Activated CD8-positive, alpha-beta memory T cell treated with anti-CD3 and anti-CD28 coated beads for 1 hour (primary cell): ENCODE measurements at places on chromosomes 11 and 22.
A peak's percentile ranks its signal among the peaks of the same experiment; 100 is the strongest.

DNA sequence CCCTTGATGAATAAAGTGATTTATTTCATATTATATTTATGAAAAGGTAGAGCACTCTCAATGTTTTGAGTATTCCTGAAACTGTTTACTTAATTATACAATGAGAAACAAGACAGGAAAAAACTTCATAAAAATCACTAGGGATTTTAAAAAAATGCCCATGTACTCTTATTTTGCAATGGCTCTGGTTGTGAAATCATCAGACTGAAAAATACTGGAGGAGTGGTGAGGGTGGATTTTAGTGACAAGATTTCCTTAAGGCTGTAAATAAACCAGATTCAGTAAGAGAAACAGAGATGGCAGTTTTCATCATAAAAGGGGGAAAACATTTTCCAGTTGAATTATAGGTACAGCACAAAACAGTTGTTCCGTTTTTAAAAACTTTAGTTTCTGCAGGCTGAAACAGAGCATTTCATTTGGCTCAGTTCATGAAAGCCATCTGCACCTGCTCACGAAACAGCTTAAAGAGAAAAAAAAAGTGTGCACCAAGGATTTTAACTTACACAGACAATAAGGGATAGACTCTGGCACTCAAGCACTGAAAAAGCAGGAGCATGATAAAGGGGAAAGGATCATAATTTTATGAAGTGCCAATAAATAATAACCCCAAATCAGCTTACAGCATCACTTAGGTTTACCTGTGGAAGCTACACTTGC lies 100.7 kb downstream of the MAML2 start:
- DNase-seq: no peak

DNA sequence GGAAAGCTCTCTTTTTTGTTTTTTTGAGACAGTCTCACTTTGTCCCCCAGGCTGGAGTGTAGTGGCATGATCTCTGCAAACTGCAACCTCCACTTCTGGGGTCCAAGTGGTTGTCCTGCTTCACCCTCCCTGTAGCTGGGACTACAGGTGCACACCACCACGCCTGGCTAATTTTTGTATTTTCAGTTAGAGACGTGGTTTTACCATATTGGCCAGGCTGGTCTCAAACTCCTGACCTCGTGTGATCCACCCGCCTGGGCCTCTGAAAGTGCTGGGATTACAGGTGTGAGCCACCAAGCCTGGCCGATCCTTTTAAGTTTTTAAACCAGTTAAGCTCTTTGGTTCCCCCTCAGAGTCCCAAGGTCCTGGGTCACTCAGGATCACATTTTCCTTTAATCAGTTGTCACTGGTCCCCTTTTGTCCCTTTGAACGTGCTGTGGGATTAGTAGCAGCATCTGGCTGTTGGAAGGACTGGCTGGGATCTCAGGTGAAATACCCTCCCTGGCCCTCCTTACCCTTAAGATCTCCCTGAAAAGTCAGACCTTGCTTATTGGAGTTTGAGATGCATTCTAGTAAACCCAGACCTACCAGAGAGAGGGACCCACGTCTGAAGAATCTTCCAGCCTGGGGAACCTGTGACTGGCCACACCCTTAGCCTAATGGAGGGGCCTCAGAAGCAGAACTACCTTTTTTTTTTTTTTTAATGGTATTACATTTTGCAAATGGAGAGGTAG lies 8.1 kb downstream of the MALAT1 start:
- DNase-seq: no peak

- no peak for DNase-seq
Observed at GRCh38 chr11:72146625-72147024, 11.1 kb downstream of the FOLR3 start.

GRCh38 chr22:50568626-50569025 lies 5.9 kb upstream of the SYCE3 start:
- no peak for DNase-seq

GRCh38 chr11:9527481-9528135 lies 45.9 kb upstream of the WEE1 start:
- DNase-seq: no peak

DNA sequence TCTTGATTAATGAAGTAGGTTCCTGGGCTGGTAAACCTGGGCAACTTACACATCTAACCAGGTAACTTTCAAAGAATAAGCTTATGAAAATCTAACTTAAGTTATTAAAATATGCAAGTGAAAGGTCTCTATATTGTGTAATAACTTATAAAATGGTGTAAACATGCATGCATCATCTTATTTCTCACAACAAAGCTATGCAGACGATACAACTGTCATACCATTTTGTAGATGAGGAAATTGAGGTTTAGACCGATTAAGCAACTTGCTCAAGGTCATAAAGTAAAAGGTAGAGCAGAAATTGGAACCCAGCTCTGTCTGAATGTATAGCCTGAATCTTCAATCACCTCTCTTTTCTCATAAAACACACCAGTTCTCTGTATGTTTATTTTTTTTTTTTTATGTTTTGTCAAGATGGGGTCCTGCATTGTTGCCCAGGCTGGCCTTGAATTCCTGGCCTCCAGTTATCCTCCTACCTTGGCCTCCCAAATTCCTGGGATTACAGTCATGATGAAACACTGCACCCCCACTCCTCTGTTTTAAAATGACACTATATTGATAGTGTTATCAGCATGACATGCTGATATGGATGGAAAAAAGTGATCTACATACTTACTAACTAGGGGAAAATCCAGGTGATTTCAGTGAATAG lies 109.6 kb downstream of the SGSM3 start:
- DNase-seq: no peak

DNA sequence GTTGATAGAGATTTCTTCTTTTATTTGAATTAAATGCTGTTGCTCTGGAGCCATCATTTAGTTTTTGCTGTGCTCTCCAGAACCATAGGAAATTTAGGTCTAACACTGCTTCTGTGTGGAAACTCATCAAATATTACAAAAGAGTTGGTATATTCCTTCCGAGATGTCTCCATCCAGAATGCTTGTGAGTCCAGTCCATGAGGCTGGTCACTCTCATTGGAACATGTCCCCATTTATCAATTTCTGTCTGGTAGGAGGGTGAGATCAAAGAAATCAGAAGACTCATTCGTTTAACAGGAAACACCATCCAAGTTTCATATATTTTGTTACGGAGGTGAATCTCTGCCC lies 52.4 kb upstream of the LMO2 start:
- DNase-seq: no peak

DNA sequence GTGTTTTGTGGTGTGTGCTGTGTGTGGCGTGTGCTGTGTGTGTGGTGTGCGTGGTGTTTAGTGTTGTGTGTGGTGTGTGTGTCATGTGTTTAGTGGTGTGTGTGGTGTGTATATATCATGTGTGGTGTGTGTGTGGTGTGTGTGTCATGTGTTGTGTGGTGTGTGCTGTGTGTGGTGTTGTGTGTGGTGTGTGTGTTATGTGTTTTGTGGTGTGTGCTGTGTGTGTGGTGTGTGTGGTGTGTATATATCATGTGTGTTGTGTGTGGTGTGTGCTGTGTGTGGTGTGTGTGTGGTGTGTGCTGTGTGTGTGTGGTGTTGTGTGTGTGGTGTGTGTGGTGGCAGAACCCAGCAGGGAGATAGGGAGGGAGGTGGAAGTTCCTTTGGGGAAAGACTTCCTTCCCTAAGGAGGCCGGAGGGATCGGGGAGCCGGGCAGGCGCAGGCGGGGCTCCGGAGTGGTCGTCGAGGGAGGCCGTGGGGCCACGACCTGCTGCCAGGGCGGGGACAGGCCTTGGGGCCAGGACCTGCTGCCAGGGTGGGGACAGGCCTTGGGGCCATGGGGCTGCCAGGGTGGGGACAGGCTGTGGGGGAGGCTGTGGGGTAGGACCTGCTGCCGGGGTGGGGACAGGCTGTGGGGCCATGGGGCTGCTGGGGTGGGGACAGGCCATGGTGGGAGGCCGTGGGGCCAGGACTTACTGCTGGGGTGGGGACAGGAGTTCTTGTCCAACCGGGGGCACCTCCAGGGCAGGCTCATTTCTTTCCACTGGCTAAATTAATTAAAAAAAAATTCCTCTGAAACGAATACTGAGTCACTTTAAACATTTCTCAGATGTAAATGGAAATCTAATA lies 15.2 kb downstream of the PIM3 start:
- DNase-seq: no peak

- DNase-seq: no peak
Observed at GRCh38 chr11:44029507-44029845, 18.3 kb upstream of the ACCSL start.

DNA sequence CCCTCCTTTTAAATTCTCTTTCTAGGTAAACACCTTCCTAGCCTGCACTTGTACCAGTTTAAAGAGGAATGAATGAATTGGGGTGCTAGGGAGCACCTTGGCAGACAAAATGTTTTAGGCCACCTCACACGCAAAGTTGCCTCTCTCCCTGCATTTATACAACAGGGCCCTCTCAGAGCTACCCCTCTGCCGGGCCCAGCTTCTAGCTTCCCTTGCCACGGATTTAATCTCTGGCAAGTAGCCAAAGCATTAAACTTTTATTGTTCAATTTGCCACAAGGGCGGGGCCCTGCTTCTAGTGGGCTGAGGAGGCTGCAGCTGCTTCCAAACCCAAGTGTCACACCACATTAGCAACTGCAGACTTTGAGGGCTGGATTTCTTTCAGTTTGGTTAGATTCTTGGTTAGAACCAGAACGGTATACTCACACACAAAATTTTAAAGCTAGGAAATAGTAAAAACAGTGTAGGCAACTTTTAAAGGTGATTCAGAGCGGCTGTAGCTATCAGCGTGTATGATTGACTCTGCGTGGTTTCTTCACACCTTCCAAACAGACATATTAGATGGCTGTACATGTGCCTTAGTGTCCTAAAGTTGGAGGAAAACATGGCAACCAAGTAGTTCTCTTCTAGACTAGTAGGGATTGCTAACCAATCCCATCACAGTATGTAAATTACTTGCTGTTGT lies 6.5 kb downstream of the KREMEN1 start:
- no peak for DNase-seq

- DNase-seq: no peak
Observed at GRCh38 chr22:32327066-32327465, 30.6 kb upstream of the RFPL3 start.

DNA sequence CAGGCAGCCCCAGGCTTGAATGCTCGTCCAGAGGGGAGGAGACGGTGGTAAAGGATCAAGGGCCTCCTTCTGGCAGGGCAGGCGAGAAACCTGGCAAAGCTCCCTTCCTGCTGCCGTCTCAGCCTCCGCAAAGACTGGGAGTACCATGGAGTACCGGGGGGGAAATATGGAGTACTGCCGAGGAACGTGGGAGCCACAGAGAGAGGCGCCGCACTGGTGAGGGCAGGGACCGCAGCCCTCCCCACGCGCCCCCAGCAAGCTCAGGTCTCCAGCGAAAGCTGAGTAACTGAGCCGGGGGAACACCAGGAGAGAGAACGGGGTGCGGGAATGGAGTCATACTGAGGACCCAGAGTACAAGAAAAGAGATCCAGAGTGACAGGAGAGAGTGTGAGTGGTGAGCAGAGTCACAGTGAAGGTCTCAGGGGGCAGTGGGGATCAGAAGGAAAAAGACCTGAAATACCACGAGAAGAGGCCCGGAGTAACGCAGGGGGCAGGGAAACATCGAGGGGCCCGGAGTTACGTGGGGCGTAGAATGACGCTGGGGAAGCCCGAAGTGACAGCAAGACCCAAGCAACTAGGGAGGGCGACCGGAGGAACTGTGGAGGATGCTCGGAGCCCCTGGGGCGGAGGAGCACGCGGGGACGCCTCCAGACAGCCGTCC lies 740 bp downstream of the EML3 start:
- no peak for DNase-seq

- DNase-seq: no peak
Observed at GRCh38 chr11:18171377-18172000, 1.1 kb upstream of the MRGPRX4 start.

GRCh38 chr11:111045874-111046273 lies 199.7 kb upstream of the POU2AF2 start:
- no peak for DNase-seq

- no peak for DNase-seq
Observed at GRCh38 chr11:80383655-80384054, 942.8 kb upstream of the TENM4 start.

DNA sequence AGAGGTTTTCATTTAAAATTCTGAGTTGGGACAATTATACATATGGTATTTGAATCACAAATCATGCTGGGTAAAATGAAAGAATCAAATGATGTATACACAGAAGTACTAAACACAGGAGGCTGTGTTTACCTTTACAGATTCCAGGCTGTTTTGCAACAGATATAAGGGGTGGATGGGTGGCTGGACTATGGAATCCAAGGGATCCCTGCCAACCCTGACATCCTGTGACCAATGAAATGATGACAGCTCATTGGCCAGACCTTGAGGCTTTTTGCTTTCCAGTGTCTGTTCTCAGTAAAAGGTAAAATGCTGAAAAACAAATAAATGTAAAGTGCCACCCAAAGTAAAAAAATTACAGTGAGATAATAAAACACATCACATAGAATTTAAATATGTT lies 3.3 kb upstream of the DDI1 start:
- no peak for DNase-seq

- no peak for DNase-seq
Observed at GRCh38 chr11:23509023-23509422, 648.7 kb upstream of the CCDC179 start.

- DNase-seq: no peak
Observed at GRCh38 chr11:38169286-38169685, 1571.2 kb upstream of the RAG2 start.

DNA sequence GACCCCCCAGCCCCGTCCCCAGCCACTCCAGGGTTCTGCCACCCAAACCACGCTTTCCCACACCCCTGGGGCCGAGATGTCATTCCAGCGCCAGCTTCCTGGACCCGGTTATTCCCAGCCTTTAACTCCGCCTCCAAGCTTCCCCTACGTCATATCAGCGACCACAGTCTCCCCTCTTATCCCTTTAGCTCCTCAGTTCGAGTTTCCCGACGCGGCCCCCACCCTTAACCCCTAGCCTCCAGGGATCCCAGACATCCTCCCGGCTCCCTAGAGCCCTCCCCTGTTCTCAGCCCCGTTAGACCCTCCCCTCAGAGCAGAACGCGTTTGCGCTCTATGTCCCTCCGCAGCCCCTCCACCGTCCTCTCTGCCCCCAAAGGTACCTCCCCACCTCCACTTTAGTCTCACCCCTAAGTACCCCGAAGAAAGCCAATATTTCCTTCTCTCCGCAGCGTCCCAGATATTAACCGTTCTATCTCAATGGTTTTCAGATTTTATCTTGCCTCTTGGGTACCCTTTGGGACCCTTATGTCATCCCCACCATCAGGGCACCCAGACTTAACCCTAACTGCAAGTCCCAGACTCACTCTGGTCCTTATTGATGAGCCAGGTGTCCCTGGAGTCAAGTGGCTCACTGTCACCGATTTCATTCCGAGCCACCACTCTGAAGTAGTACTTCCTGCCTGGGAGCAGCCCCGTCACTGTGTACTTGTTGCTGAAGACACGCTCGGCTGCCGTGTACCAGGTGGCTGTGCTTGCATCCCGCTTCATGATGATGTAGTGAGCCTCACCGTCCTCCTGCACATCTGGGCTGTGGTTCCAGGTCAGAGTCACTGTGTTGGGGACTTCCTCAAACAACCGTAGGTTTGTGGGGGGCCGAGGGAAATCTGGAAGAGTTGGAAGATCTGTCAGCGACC lies 8.0 kb downstream of the TMEM86A start:
- peak; percentile 35 for DNase-seq

- DNase-seq: no peak
Observed at GRCh38 chr11:84871116-84871515, 756.0 kb downstream of the DLG2 start.

- no peak for DNase-seq
Observed at GRCh38 chr11:15232496-15232895, 117.8 kb downstream of the INSC start.

- no peak for DNase-seq
Observed at GRCh38 chr11:13721760-13722159, 53.3 kb downstream of the FAR1 start.
